ENCODE measurements at places on chromosomes 5 and 9. TPM values are rescaled to one million over a fixed set of nuclear protein-coding genes. Genes with fewer than 3 reads are reported as not detected.

GRCh38 chr9:135848341-135849047 is 58.9 kb downstream of the CAMSAP1 start:
- no peak for DNase-seq

GRCh38 chr5:138978581-138978980 is 103.4 kb upstream of the LRRTM2 start:
- DNase-seq: no peak

GRCh38 chr5:159593518-159594073 is 263.3 kb upstream of the IL12B start:
- no peak for DNase-seq

GRCh38 chr9:6413365-6414246 is 607 bp downstream of the UHRF2 start:
- DNase-seq: no peak

The MZB1 gene
- total RNA-seq: 8.6 TPM

The KIF27 gene
- total RNA-seq: 6.9 TPM

The TSSK1B gene
- total RNA-seq: 0.33 TPM

The TMEM252 gene
- not detected for total RNA-seq

DNA sequence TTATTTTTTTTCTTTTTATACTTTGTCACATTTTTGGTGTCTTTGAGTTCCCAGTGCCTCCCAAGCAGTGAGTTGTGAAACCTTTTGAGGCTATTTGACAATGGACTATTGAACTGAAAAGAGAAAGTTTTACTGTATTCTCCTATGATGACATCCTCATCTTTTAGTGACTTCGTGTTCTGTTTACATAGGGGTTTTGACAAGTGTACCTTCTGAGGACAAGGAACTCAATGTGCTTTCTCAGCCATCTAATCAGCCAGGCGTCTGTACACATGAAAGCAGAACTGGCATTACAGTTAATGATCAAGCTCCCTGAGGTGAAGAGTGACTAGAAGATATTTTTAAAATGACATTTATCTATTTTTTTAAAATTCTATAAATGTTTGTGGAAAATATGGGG is 175.5 kb downstream of the ANXA1 start:
- no peak for DNase-seq

GRCh38 chr9:129245276-129245675 is 67.2 kb upstream of the IER5L start:
- no peak for DNase-seq

GRCh38 chr9:107144475-107144874 is 138.6 kb upstream of the RAD23B start:
- DNase-seq: no peak

All from breast epithelium (tissue), 4 donors.